ENCODE measurements at places on chromosomes 6 and 20.

DNA sequence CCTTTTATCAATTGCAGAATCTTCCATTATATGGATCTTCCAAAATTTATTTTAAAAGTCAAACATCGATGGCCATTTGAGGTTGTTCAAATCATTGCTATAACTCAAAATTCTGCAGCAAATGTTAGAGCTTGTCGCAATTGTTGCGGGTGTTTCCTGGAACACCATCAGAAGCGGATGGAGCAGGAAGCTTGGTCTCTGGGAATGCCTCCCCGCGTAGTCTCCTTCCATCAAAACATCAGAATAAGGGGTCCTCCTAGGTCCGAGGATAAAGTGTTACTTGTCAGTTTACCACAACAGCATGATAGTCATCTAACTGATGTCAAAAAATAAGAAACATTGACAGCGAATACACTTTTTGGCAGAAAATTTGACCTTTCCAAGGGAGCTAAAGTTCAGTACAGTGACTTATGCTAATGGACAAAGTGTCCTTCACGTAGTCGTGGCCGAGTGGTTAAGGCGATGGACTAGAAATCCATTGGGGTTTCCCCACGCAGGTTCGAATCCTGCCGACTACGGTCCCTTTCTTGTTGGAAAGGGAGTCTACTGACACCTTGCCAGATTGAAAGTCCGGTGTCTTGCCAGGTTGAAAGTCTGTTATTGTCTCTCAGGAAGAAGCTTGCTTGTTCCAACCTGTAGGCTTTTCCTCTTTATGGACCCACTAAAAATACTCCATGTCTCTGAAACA, 59.0 kb upstream of the ZNF184 start:
- no peak for DNase-seq

GRCh38 chr6:33126101-33126714, 50.4 kb downstream of the HLA-DPB1 start:
- peak; percentile 70 for DNase-seq

- DNase-seq = peak; percentile 53
Measured at GRCh38 chr20:35269055-35269781, 8.7 kb downstream of the MMP24OS start.

DNA sequence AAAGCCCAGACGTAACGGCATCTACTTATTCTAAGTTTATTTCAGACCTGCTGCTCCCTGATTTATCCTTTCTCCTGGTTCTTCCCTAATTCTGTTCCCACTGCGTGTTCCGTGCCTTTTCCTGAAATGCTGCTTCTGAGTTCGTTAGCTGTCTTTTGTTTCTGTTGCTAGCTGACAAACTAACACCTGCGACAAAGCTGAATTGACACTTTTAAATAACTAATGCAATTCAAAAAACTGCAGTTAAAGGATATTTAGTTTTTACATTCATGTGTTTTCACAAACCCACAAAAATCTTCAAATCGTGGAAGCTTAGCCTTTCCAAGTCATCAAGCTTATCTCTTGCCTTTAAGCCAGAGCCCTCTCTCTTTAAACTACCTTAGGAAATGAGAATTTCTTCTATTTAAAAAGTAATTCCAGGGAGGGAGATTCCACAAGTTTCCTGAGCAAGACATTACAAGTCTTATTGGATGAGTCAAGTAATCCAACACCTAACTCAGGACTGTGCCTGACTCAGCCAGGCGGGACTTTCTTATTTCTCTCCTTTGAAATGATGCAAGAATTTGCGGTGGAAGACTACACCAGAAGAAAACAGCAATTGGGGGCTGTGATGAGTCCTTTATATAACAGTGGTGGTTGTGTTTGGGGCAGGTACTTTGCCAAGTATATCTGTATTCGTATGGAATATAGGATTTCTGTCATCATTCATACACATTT, 6.3 kb downstream of the ADTRP start:
- no peak for DNase-seq

- DNase-seq = no peak
Measured at GRCh38 chr20:48209102-48209501, 423.8 kb upstream of the SULF2 start.

- DNase-seq = no peak
Measured at GRCh38 chr6:169859978-169860703, 108.7 kb downstream of the ERMARD start.

GRCh38 chr6:126245077-126245476, 94.8 kb upstream of the CENPW start:
- DNase-seq = no peak

- no peak for DNase-seq
Measured at GRCh38 chr20:37914672-37915433, 11.9 kb downstream of the VSTM2L start.

DNA sequence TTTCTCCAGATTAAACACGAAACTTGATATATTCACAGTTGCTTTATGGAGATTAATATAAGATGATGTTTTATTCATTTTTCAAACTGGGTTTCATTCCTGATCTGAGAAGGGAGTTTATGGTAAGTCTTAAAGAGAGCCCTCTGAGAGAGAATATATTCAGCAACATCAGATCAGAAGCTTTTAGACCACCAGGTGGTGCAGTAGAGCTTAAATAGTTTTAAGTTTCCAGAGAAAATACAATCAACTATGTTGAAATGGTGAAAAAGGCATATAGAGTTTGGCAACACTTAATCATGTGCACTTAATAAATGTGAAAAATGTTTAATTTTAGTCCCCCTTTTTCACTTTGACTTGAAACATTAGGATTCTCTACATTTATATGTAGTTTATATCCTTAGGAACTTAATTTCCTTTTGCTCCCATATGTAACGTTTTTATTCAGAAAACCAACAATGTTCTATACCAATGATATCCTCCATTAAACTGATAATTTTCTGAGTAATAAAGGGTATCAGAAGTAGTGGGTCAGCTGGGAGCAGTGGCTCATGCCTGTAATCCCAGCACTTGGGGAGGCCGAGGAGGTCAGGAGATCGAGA, 86.4 kb upstream of the CLDN20 start:
- DNase-seq = no peak

DNA sequence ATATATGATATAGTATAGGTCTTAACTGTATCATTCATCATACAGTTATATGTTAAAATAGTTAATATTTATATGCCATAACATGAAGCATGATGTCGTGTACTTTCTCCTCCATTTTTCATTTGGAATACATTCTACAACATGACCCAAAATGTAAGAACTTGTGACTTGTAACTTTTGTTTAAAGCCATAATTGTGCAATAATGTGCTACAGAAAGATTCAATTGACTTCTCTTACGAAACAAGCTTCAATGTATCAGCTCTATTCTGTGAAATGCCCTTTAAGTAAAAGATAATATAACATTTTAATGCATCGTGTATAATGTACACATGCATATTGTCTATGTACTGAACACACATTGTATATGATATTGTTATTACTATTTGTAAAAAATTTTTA, 76.7 kb upstream of the FABP7 start:
- no peak for DNase-seq

- DNase-seq = peak; percentile 59
Measured at GRCh38 chr6:28657769-28658465, 132.2 kb downstream of the GPX5 start.

GRCh38 chr6:149683256-149683859, 34.5 kb downstream of the LATS1 start:
- DNase-seq = no peak

DNA sequence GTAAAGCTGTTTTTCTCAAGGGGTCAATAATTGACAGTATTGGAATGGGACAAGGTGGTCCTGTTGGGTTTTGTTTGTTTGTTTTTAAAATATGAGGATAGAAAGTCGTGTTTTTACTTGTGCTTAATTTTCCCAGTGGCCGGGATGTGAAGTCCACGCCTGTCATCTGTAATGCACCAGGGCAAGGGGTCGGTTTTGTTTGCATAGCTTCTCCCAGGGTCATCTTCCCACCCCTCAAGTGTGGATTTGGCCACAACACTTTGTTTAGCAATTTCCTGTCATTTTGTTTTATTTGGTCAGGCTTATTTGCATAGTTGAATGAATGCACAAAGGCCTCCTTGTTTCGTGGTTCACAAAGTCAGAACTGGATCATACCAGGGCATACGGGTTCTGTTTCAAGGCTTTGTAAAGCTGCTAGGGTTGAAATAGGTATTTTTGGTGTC, 29.8 kb downstream of the SYNJ2 start:
- no peak for DNase-seq

- no peak for DNase-seq
Measured at GRCh38 chr6:117444600-117444999, 18.9 kb upstream of the ROS1 start.

DNA sequence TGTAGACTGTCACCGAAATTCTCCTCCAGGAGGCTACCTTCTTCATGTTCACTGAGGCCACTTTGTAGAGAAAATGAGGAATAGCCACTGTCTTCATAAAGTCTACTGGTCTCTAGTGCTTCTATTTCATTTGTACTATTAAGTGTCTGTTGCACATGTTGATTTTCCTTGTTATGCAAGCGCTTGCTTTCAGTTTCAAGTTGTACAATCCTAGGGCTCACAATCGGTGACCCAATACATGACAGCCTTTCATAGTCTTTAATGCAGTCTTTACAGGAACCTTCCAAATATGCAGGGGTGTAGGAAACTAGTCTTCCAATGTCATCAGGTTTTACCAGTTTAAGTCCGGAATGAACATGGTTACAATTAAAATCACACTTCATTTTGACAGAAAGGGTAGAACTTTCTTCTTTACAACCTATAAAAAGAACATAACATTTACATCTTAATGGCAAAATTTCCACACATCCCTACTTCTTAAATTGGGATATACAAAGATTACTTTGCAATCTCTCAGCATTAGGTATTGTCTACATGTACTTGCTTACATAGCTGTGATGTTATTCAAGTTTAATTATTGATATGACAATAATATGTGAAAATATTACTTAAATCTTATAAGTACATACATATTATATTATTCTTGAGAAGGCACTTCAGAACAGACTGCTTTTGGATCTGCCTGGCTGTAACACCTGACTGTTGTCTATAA, 7.5 kb downstream of the FBXO5 start:
- DNase-seq = no peak

DNA sequence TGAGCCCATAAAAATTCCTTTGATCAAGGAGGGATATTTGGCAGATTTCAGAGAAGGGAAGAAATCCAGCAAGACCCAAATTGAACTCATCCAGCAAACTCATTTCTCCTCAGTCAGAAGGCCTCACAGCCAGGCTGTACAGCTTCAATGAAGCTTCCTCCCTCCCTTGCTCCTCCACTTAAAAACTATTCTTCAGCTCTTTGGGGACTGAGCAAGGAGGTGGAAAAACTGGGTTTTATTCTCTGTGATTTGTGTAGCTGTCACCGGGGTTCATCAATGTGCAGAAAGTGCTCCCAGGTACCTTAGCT, 158.7 kb upstream of the ZNF184 start:
- DNase-seq = no peak

DNA sequence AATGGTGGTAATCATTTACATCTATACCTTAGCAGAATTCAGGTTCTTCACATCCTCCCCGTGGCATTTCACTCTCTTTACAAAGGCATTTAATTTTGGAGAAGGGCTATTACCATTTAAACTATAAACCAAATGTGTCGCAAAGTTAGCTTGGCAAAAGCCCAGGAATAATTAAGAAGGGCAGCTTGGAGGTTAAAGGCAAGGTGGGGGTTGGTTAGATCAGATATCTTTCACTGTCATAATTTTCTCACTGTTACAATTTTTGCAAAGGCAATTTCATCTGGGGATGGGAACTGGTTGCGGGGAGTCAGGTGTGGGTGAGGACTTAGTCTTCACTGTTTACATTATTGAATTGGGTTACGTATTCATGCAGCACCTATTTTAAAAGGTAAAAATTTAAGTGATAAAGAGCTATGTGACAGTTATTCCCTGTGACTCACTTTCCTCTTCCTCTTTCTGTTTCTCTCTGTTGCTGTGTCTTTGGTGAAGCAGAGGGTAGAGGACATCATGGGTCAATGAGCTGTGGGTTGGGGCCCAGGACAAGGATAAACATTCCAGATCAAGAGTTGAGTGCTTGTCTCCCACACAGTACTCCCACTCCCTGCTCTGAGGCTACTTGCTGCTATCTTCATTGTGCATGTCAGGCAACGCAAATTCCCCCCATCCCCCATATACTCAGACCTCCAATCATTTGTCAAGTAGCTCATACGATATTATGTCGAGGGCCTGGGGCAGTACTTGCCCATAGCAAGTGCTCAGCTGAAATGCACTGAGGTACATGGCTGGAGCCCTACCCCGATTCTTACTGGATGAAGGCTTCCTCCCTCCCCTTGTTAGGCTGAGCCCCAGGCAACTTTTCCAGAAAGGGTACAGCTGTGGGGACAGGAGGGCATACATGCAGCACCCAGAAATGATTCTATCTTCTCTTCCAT, 223.1 kb upstream of the MYLIP start:
- no peak for DNase-seq

DNA sequence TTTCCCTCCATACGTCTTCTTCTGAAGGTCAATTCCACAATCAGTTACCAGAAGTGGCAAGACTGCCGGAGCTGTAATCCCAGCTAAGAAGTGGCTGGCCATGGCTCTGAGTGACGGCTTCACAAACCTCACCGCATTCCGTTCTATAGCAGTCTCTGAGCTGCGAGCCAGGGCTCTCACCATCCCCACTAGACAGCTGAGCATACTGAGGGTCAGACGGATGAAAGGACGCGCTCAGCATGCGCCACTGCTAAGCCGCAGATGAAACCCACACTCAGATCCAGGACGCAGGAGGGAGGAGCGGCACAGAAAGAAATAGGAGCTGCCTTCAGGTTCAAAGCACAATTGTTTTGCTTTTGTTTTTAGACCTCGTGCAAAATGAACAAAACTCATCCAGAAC, 97.9 kb downstream of the ANKRD60 start:
- no peak for DNase-seq

- no peak for DNase-seq
Measured at GRCh38 chr6:75084872-75085381, 120.9 kb downstream of the COL12A1 start.

GRCh38 chr6:53752856-53753255, 41.9 kb upstream of the LRRC1 start:
- DNase-seq = no peak

DNA sequence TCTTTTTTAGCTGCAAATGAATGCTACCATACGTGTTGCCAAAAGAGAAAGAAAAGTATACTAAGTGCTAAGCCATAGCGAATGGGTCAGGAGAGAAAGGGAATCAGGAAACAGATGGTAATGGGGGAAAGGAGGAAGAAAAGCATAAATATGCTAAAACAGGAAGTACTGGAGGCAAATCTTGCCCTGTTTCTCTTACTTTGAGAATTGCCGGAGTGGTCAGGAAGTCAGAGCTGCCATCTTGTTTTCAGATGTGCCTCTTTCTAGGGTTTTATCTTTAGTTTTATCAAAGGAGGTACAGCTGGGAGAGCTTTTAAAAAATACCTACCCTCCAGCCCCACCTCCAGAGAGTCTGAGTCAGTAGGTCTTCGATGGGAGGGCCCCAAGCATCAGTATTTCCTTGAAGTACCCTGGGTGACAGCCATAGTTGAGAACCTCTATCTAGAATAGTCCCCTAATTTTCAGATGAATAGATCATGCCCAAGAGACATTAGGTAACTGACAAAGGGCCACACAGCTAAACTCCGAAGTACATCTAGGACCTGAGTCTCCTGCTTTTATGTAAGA, 193.3 kb downstream of the CLIC5 start:
- DNase-seq = no peak
